ENCODE measurements at places on chromosomes 13 and 19.

- no peak for DNase-seq
Observed at GRCh38 chr13:32968793-32969192, 47.4 kb upstream of the KL start.

GRCh38 chr13:96540670-96541069 is 450.8 kb downstream of the HS6ST3 start:
- DNase-seq: no peak

DNA sequence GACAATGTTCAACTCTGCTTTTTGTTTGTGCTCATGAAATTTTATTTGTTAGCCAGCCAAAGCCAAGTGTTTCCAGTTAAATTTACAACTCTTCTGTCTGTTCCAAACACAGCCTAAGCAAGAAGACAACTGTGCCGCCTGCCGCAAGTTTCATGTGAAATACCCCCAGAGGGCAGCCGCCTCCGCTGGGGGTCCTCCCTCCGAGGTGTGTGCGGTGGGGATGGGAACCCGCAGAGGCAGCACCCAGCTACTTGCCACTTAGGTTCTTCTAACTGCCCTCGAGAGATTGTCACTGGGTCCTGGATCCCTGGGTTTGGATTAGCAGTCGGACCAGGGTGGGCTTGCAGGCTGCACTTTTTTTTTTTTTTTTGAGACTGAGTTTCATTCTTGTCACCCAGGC is 28.5 kb downstream of the ATP11A start:
- DNase-seq: no peak

DNA sequence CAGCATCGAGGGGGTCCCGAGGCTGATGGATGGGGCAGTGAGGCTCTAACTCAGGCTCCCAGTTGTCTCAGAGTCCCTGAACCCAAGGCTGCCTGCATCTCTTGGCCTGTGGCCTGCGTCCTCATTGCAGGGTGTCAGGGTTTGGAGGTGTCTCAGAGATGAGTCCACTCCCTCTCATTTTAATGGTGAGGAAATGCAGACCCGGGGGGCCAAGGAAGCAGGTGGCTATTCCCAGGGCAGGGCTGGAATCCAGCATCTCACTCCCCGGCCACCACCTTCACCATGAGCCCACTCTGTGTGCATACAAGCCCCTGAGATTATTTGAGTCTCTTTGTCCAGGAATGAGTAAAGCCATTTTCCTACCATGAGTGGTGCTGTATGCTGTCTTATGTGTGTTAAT is 21.4 kb downstream of the TEX29 start:
- no peak for DNase-seq

- DNase-seq: no peak
Observed at GRCh38 chr19:18364826-18365528, 21.0 kb upstream of the GDF15 start.

- no peak for DNase-seq
Observed at GRCh38 chr19:19613506-19613905, 5.0 kb downstream of the PBX4 start.

DNA sequence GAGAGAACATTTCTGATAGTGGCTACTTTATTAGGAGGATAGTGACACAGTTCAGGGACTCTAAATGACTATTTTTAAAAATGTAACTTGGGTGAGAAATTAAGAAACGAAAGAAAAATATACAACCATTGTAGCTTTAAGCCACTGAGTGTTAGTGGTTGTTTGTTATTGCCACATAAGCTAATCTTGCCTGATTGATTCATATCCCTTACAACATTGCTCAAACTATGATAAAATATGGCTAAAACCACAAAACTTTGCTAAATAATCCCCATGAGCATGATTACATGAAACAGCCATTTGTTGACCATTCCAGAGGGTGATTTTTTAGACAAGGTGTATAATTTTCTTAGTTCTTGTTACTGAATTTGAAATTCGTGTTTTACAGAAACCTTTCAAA is 343.4 kb downstream of the SLITRK5 start:
- DNase-seq: no peak

DNA sequence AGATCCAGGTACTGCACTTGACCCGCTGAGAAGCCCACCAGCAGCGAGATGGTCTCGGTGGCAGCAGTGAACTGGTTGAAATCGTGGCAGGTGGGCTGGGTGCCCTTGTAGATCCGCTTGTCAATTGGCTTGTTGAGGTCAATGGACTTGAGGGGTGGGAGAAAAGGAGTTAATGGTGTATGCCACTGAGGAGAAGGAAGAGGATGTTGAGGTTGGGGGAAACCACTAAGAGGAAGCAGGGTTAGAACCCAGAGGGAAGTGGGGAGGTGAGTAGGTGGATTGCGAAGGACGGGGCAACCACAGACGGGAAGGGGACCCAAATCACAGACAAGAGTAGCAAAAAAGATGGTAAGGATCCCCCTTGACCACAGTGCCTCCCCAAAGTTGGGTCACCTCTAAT is 1.7 kb downstream of the DMWD start:
- peak; percentile 53 for DNase-seq

DNA sequence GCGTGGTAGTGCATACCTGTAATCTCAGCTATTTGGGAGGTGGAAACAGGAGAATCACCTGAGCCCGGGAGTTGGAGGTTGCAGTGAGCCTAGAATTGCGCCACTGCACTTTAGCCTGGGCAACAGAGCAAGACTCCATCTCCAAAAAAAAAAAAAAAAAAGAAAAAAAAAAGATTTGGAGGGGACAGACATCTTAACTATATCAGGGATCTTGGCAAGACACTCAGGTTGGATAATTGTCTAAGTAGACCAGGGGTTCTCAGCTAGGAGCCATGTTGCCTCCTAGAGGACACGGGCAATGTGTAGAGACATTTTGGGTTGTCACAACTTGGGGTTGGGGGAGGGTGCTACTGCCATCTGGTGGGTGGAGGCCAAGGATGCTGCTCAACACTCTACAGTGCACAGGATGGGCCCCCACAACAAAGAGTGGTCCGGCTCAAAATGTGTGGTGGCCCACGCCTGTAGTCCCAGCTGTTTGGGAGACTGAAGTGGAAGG is 1.9 kb upstream of the ZNF580 start:
- peak; percentile 72 for DNase-seq

GRCh38 chr13:86862137-86862536 is 809.0 kb upstream of the SLITRK5 start:
- DNase-seq: no peak

- no peak for DNase-seq
Observed at GRCh38 chr19:16184665-16185122, 516 bp upstream of the FAM32A start.

Data from activated naive CD8-positive, alpha-beta T cell treated with anti-CD3 and anti-CD28 coated beads, Interleukin-2, amount 50 U/mL, for 24 hours (primary cell).